A549 treated with Hydrocortisone at 1 μM for 4 hours (cell line): ENCODE measurements at places on chromosomes 11 and 22. TPM values are rescaled to one million over a fixed set of nuclear protein-coding genes. Genes with fewer than 3 reads are reported as not detected.

Gene FXYD6
- total RNA-seq, result 0.30 to 0.50 TPM (median 0.39 TPM) in 5 replicates

Gene PLCB3
- total RNA-seq, result 16.8 to 23.4 TPM (median 20.3 TPM) in 5 replicates

Gene DRD4
- 0.10 to 0.31 TPM (median 0.22 TPM) in 5 replicates for total RNA-seq

Gene RPL3
- total RNA-seq, result 1,752 to 2,087 TPM (median 1,764 TPM) in 5 replicates

Gene FGF19
- total RNA-seq, result 0.05 to 0.14 TPM (median 0.08 TPM) in 4 of 5 replicates, not detected in the other

Gene SLC6A5
- not detected in 5 replicates for total RNA-seq

Gene CSNK2A3
- total RNA-seq, result 1.6 to 3.6 TPM (median 2.2 TPM) in 5 replicates

Gene CNIH2
- 2.0 to 2.9 TPM (median 2.6 TPM) in 5 replicates for total RNA-seq

Gene KLHDC7B
- total RNA-seq, result 0.02 to 0.05 TPM (median 0.02 TPM) in 3 of 5 replicates, not detected in the others

Gene CABP7
- 0.14 to 0.17 TPM (median 0.15 TPM) in 5 replicates for total RNA-seq

Gene MYOD1
- 0.06 to 0.08 TPM in 2 of 5 replicates, not detected in the others for total RNA-seq

Gene DDX25
- 0.09 TPM in 1 of 5 replicates, not detected in the others for total RNA-seq

Gene ADAMTS8
- total RNA-seq, result 1.2 to 1.7 TPM (median 1.4 TPM) in 5 replicates
